ENCODE measurements at places on chromosomes 1 and 21.

- no peak for DNase-seq
Observed at GRCh38 chr1:27445177-27445936, 44.6 kb downstream of the WASF2 start.

- no peak for DNase-seq
Observed at GRCh38 chr1:54975356-54976108, 4.9 kb upstream of the TMEM61 start.

DNA sequence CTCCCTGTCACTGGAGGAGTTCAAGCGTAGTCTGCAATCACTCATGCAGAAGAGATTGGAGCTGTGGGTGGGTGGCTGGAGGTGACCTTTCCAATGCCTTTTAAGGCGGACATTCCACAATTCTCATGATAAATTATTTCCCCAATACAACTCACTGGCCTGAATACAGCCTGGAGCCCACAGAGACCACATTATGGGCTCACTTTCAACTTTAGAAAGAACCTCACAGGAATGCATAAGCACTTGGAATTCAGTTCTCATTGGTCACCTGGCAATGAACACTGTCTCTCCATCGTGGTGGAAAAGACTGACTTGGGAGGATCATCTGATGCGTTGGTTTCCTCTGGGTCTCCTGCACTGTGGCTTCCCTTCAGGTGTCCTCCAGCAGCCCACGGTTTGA lies 151.8 kb upstream of the KCND3 start:
- DNase-seq, result no peak

DNA sequence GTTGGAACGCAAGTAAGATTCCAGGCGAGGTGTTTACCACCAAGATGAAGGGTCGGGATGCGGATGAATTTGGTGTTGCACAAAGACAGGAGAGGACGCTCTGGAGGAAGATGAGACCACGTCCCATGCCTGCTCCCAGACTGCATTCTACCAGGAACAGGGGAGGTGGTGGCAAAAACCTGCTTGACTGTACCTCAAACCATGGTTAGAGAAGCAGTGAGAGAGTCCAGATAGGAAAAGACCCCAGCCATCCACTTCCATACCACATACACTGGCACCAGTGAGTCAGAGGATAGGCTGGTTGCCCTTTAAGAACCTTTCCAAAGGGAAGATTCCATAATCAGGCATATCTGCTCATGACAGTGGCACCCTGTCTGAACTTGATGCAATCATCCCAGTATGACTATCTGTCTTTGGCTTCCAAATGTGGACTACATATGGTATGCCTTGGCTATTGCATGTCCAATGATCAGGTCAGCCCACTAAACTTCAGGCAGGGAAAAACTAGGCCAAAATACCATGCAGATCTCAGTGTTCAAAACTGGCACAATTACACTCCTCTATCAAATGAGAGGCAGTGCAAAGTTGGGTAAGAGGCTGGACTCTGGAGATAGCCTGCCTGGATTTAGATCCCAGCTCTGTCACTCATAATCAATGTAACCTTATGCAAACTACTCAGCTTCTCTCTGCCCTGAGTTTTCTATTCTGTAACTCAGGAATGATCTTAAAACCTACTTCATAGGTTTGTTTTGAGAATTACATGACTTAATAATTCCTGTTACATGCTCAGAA lies 20.6 kb downstream of the NPR1 start:
- no peak for DNase-seq

DNA sequence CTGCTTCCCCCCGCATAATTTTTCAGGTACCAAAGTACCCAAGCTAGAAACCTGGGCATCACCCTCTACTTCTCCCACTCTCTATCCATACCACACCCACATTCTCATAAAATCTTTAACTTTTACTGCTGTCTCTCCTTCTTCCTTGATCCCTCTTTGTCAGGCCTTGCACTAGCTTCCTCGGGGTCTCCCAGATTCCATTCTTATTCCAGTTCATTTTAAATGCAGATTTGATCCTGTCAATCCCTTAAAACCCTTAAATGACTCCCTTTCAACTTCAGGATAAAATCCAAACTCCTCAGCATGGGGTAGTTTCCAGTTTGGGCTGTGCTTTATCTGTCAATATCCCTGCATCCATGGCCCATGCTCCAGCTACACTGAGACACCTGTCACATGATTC lies 343.5 kb downstream of the PBX1 start:
- DNase-seq, result no peak

DNA sequence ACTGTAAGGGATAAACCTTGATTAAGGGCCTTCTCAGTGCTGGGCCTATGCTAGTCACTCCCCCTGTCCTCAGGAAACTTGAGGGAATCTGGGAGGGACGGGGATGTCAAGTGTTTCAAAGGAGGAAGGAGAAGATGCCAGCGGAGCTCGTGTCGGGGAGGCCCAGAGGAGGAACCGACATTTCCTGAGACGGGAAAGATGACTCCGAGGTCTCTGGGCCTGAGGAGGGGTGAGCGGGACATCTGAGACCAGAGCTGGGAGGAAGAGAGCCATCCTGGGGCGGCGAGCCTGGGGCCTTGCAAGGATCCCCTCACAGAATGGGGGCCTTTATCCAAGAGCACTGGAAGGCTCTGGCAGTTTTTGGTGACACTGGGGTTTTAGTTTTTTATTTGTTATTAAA lies 10.4 kb downstream of the SLC66A1 start:
- DNase-seq, result no peak

DNA sequence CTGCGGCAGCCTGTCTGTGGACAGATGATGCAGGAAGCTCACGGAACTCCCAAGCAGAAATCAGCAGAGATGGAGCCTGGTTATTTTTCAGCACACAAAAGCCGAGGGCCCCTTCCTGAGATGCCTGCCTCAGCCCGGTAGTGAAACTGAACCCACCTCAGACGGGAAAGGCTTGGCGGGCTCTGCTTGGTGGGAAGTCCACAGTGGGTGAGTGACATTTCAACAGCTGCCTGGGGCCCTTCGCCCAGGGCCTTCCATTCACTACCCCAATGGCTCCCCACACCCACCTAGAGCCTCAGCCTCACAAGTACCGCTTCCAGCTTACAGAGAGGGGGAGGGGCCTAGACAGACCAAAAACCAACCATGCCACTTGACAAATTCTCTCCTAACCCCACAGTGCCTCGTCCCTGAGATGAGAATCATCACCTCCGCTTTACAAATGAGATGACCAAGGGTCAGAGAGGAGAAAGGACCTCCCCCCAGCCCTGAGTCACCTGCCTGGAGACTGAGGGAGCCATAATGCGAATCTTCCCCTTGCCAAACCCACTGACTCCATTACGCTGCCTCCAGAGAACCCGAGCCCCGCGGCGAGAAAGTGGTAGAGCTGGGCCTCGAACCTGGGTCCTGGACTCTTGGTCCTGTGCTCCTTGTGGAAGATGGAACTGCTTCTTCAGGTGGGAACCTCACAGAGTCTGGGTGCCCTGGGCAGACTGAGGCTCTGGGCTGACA lies 3.4 kb upstream of the ECE1 start:
- DNase-seq, result no peak

DNA sequence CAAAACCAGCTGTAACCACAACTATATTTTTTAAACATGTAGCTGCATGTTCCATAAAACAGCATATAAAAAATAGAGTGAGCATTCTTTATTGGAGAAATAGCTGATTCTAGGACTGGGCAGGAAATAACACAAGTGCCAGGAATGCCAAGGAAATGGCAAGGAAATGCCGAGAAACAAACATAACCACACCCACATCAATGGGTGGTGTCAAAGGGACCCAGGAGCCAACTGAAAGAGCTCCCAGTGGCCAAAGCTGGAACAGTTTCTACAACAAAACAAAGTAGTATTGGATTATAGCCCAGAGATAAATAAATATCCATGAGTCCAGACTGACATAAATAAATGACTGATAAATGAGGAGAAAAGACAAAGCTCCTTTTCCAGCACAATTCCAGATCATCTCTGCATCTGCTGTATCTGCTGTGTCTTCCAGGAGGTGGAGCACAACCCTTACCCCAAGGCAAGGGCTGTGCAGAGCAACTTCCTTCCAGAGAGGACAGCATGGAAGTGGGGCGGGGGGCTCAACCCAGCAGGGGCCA lies 28.1 kb downstream of the ADARB1 start:
- DNase-seq, result no peak

Data from C1 segment of cervical spinal cord (tissue), 14 donors.